ENCODE measurements at places on chromosomes 7 and 10.

DNA sequence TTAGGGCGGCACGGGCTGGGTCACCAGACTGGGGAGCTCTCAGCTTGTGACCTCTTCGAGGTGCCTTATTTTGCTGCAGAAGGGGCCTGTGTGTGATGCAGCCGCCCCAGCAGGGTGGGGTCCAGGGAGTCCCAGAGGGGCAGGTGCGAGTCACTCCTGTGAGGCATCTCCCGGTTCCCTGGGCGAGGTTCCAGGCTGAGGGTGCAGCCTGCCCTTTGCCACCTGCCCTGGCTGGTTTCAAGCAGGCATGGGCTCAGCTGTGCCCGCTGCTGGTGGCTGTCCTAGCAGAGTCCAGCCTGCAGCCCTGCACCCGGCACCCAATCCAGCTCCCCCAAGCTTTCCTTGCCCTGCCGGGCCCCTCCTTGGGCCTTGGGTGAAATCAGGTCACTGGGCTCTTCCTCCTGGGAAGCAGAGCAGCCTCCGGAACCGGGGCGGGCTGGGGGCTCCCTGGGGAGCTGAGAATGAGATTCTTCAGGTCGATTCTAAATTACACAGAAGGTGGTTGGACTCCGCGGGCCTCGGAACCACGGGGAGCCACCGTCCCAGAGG, 64.8 kb downstream of the PWWP2B start:
- DNase-seq = no peak

DNA sequence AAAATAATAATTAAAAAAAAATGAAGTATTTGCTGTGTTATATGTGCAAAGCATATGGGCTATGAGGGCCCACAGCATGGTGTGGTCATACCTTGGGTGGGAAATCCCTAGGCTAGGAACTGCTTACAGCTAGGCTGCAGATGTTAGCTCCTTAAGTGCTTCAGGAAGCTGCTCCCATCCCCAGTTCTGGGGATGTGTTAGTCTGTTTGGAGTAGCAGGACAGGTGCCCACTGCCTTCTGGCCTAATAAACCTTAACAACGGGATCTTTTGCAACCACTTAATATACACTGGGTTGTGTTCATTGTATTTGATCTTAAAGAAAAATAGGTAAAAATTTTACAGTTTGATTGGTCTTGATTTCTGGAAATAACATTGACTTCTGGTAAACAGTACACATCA, 46.3 kb downstream of the HK1 start:
- no peak for DNase-seq

GRCh38 chr10:122302315-122302714, 31.2 kb downstream of the BTBD16 start:
- no peak for DNase-seq

DNA sequence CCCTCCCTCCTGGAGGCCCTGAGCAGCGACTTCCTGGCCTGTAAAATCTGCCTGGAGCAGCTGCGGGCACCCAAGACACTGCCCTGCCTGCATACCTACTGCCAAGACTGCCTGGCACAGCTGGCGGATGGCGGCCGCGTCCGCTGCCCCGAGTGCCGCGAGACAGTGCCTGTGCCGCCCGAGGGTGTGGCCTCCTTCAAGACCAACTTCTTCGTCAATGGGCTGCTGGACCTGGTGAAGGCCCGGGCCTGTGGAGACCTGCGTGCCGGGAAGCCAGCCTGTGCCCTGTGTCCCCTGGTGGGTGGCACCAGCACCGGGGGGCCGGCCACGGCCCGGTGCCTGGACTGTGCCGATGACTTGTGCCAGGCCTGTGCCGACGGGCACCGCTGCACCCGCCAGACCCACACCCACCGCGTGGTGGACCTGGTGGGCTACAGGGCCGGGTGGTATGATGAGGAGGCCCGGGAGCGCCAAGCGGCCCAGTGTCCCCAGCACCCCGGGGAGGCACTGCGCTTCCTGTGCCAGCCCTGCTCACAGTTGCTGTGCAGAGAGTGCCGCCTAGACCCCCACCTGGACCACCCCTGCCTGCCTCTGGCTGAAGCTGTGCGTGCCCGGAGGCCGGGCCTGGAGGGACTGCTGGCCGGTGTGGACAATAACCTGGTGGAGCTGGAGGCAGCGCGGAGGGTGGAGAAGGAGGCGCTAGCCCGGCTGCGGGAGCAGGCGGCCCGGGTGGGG, 2.2 kb downstream of the TRIM56 start:
- DNase-seq = no peak

Measured in GF-D8 (cell line).